ENCODE measurements at places on chromosomes 3 and 15. TPM values are rescaled to one million over a fixed set of nuclear protein-coding genes. Genes with fewer than 3 reads are reported as not detected.

Gene UBAP1L
- total RNA-seq, result 0.06 TPM

DNA sequence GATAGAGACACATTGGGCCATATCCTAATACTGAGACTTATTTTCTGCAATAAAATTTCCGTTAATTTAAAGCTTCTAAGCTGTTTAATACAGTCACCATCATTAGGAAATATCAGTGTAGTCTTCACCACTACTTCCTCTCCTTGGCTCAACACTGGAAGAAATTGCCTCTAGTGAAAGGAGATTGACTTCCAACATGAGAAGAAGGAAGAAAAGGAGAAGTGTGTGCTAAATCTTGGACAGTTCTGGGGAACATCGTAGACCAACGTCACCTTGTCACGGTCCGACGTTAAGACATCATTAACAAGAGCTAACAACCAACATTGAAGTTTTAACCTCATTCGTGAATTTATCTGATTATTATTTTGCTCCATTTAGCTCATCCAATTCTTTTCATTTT is 987.0 kb upstream of the CFAP20DC start:
- DNase-seq, result no peak

- peak; percentile 17 for DNase-seq
Observed at GRCh38 chr15:96230526-96231181, 99.8 kb upstream of the NR2F2 start.

DNA sequence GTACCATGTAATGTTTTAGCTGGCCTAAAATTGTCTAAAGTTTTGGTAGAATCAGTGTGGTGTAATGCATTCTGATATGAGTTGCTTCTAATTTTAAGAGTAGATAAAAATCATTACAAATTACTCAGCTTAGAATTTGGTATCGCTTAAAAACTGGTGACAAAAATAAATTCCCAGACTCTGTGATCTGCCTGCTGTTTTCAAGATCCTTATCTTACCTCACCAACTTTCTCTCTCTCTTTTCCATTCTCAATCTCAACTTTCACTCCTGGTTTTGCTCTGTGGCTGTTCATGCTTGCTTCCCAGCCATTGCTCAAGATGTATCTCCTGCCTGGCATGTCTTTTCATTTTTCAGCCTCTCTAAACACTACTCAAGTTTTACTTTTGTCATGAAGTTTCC is 45.7 kb downstream of the TCF12 start:
- no peak for DNase-seq

DNA sequence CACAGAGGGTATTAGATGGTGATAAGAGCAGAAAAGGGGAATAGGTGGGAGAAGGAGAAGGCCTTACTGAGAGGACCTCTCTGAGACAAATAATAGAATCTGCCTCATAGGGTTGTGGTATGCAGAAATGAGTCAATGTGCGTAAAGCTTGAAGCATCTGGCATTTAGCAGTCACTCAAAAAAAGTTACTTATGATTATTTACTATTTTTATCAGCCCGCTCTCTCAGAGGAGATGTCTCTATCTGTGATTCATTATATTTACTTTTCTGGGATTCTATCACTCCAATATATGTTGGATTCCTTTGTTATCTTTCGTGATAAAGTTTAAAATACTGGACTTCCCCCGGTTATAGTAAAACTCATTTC is 4.6 kb upstream of the TM4SF1 start:
- peak; percentile 56 for DNase-seq

Gene ARL14
- 1.7 TPM for total RNA-seq

DNA sequence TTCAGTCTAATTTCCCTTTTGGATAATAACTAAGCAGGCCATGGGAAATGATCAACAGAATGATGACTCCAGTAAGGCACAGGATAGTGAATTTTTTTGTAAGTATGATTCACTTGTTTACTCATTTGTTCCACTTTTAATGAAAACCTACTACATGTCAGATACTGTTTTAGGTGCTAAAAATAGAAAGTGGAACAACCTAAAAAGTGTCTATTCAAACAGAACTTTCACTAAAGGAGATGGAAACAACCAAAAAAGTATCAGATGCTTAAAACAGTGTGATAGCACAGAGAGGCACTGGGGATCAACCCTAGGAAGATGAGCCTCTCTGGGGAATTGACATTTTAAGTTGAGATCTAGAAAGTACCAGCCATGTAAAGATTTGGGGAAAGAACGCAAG is 11.1 kb downstream of the RYK start:
- no peak for DNase-seq

GRCh38 chr3:103056542-103056941 is 621.7 kb downstream of the ZPLD1 start:
- no peak for DNase-seq

GRCh38 chr3:15932348-15933300 is 134.8 kb upstream of the ANKRD28 start:
- no peak for DNase-seq

DNA sequence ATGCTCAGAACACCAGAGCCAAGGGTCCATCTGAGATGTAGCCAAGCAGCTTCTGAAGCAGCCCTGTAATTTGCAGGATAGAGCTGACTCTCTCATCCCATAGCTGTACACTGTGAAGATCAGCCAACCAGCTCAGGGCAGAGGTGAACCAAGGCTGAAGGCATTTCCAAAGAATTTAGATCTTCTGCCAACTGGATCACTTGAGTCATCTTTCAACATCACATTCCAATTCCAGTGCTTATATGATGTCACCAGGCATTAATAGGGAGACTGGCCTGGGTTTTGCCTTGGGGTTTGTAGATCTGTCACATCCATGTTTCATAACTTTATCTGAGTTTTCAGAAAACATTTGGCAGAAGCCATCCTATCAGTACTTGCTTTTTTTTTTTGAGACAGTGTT is 98.2 kb downstream of the NR2F2 start:
- peak; percentile 89 for DNase-seq

- DNase-seq, result no peak
Observed at GRCh38 chr15:53295574-53295973, 463.9 kb downstream of the WDR72 start.

Gene LMAN1L
- not detected for total RNA-seq

DNA sequence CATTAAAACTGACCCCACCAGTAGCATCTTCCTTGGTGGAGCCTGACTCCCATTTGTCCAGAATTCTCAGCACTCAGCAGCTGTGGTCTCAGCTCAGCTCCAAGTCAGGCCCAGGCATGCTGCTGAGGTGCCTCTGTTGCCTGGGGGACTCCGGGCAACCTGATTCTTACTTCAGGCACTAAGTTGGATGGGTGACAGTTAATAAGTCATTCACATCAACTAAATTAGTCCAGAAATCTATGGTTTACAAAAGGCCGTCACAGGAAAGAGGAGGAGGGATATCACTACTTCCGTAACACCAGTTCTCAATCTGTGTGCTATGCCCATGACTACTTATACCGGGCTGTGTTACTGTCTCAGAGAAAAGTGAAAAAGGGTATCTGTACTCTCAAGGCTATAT is 310.2 kb downstream of the SATB1 start:
- no peak for DNase-seq

Gene CTXN2
- total RNA-seq, result not detected

GRCh38 chr3:112560721-112561483 is 860 bp downstream of the ATG3 start:
- peak; percentile 84 for DNase-seq

- peak; percentile 62 for DNase-seq
Observed at GRCh38 chr3:50674349-50675178, at the start of gene DOCK3. Gene DOCK3, plus strand, starts transcription at chr3:50674927. Its CDS starts 337 bp downstream, at chr3:50675264.

- DNase-seq, result no peak
Observed at GRCh38 chr15:74387621-74388362, 20.3 kb upstream of the CYP11A1 start.

DNA sequence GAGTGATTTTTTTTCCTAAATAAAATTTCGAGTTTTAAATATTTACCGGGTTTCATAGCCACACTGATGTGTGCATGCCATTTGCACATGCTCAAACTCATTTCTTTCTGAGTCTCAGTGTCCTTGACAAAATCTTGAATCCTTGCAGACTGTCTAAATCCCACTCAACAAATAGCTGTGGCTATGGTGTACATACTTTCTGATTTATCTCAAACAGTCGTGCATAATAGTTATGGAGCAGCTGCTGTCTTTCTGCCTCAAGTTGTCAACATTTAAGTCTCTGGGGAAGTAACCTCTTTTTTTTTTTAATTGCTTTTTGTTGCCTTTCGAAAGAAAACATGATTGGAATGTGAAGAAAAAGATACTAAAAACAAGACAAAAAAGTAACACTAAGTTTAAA is 52.8 kb upstream of the UTS2B start:
- DNase-seq, result no peak

Gene CKMT1B
- total RNA-seq, result 3.4 TPM

- DNase-seq, result no peak
Observed at GRCh38 chr15:39154227-39154638, 426.6 kb upstream of the THBS1 start.

GRCh38 chr15:99427668-99428361 is 138.0 kb upstream of the MEF2A start:
- DNase-seq, result no peak

GRCh38 chr15:82647045-82647834 is at the start of gene CPEB1:
Gene CPEB1, minus strand, starts transcription at chr15:82647363. Its CDS starts 18,904 bp downstream, at chr15:82628459.
- peak; percentile 69 for DNase-seq

DNA sequence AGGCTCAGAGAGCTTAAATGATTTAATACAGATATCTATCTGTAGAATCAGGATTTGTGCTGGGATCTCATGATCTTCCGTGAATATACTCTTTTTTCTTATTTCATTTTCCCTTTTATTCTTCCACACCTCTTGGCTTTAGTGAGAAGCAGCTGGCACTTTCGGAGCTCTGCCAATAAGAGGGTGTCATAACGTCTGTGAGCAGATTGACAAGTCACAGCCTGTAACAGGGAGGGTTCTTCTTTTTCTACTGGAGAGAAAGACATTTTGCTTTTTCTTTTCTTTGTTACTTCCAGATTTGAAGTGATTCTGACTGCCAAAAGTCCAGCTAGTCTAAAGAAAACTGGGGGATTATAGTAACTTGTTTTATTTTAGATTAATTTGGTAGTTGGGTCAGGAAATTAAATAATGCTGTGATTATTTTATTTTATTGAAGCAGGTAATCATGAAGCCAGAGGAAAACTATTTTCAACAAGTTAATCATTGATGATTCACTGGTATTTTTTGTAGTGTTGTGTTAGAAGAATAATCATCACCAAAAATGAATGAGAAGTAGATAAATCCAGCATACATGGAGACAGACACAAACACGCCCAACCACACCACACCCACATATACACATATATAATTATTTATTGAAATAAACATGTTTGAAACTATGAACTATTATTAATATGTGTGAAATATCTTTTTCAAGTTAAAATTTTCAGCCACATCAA is 69.8 kb downstream of the TNFAIP8L3 start:
- DNase-seq, result no peak

Data from Daoy (cell line).